ENCODE measurements at places on chromosomes 16 and 17.

GRCh38 chr17:81345228-81346089 lies 49.8 kb upstream of the BAHCC1 start:
- peak; percentile 42 for DNase-seq

DNA sequence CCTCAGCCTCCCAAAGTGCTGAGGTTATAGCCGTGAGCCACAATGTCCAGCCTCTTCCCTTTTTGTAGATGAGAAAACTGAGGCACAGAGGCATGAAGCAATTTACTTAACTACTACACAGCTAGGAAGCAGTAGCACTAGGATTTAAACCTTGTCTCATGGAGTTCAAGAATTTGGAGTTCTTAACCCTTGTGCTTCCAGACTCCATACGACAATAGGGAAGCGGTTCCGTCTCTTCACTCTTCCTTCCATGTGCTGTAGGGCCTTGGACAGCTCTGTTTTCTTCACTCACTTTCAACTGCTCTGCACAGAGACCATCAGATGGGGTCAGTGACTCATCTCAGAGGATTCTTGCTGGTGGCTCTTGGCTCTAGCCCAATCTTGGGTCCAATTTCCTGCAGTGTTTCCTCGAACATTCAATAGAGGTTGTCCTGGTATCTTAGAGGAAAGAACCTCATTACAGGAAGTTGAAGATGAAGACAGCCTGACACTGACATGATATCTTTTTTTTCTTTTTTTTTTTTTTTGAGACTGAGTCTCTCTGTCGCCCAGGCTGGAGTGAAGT lies 19.3 kb downstream of the ITGAL start:
- no peak for DNase-seq

DNA sequence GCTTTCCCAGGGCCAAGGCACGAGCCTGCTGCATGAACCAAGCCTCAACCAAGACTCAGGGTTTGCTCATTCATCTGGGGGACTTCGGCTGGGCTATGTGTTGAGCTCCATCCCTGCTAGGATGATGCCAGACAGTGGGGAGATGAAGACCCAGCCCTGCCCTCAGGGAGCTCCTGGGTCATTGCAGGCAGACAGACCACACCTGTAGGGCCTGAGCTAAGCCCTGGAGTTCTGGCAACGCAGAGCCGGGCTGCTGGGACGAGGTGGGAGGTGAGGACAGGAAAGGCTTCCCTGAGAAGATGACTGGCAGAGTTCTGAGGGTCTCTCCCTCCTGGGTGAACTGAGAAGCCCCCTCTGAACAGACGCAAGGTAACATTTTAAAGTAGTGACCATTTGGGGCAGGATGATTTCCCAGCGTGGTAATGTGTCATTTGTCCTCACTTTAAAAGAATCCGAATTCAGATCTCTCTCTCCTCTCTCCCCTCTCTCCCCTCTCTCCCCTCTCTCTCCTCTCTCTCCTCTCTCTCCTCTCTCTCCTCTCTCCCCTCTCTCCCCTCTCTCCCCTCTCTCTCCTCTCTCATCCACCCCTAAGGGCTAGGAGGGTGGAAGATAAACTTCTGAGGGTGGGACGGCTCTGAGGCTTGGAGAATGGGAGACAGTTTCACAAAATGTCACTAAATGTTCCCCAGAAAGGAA lies 98.4 kb downstream of the MGAT5B start:
- no peak for DNase-seq

DNA sequence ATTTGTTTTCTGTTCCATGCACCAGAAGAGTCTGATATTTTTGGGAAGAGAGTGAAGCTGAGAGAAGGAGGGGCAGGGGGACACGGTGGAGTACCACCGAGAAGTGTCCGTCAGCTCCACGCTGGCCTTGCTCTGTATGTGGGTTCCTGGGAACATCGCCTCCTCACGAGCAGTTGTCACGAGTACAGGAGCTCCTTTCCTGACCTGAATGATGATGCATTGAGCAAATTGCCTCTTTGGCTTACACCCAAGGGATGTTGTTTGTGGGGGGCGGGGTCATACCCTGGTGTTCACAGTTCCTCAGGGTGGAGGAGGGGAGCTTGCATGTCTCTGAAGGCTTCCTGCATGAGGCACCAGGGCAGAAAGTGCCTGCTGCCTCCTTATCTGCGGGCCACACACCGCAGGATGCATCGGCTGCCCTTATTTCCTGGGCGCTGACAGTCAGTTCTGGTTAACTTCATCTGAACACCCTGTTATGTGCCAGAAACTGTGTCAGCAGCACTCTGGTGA lies 36.2 kb downstream of the RGS9 start:
- no peak for DNase-seq

DNA sequence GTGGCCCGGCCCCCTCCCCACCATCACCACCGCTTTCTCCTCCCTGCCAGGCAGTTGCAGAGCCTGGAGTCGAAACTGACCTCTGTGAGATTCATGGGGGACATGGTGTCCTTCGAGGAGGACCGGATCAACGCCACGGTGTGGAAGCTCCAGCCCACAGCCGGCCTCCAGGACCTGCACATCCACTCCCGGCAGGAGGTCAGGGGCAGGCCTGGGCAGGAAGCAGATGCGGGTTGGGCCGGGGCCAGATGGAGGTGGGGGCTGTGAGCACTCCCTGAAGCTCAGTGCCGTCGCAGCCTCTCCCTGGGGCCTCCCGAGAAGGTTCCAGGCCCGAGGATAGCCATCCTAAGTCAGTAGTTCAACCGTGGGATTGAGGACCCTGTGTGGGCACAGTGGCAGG lies 14.2 kb upstream of the ADGRG3 start:
- DNase-seq, result no peak

DNA sequence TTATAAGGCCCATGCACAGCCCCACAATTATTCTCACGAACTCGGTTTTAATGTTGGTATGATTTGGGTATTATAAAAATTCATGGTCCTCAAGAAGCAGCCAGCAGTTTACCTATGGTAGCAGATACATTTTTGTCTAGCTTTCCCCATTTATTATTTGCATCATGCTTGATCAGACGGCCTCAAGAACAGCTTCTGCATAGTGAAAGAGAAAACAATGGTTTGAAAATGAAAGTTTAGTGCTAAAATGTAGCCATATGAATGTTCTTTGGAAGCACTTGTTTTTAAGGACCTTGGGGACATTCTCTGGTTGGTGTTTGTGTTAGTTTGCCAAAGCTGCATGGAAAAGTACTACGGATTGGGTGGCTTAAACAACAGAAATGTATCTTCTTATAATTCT lies 72.4 kb upstream of the CPHXL start:
- DNase-seq, result no peak

- DNase-seq, result no peak
These were observed 22.8 kb upstream of the UBE2I start for GRCh38 chr16:1286513-1287094.

DNA sequence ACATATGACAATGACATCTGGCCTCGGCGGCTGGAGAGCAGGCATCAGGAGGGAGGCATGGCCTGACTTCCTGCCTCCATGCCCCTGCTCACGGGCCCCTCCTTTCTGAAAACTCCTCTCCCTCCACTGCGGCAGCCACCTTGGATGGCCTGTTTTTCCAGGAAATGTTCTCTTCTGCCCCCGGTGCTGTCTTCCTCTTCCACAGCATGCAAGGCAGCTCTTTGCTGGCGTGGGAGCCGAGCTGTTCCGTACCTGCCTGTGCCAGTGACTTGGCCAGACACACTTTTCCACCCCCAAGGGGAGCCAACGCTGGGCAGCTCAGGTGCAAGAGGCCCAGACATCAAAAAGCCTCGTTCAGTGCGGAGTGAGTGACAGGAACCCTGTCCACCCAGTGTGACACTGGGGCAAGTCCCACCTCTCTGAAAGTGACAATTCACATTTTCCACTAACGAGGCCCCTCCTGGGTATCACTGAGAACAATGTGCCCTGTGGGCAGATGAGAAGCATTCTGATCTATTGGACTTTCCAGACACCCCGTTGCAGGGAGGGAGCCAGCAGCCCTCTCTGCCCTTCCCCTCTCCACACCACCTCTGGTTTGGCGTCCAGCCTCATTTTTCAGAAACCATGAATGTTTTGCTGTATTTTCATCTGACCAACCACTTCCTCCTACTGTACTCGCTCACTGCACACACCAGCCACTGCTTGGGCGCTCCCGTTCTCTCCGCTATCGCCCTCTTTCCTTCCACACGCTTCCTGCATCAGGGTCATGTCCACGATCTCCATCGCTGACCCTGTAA lies 31.2 kb downstream of the NSMCE1 start:
- no peak for DNase-seq

DNA sequence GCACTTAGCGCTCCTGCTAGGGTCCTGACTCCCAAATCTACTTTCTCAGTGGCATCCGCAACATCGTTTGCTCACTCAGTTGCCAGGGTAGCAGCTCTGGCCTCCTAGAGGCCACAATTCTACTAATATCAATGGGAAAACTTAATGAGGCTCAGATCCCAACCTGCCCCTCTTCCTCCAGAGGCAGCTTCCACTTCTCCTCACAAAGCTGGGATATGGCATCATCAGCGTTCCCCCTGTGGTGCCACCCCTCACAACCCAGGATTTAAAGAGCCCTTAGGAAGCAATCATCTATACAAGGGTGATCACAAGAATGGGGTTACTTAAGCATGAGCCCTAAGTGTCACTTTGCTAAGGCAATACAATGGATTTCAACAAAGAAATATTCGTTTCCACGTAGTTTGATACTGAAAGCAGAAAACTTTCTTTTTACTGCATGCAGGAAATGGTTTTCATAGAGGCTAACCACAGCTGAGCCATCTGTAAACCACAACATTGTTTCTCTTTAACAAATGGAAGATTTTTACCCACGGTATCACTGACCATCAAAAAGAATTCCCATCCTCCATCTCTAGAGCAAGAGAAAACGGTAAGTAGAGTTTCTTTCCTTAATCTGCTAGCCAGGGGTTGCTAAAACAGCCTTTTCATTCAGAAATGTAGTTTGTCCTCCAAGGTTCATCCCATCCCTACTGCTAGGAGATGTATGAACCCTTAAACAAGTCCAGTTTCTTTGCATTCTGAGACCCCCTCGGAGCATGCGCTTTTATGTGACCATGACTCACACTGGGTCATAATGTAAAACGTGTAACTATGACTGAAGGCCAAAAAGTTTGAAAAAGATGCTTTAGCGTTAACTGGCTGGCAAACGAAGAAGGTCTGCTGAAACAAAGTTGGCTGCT lies 68.3 kb upstream of the BCAR1 start:
- DNase-seq, result no peak

DNA sequence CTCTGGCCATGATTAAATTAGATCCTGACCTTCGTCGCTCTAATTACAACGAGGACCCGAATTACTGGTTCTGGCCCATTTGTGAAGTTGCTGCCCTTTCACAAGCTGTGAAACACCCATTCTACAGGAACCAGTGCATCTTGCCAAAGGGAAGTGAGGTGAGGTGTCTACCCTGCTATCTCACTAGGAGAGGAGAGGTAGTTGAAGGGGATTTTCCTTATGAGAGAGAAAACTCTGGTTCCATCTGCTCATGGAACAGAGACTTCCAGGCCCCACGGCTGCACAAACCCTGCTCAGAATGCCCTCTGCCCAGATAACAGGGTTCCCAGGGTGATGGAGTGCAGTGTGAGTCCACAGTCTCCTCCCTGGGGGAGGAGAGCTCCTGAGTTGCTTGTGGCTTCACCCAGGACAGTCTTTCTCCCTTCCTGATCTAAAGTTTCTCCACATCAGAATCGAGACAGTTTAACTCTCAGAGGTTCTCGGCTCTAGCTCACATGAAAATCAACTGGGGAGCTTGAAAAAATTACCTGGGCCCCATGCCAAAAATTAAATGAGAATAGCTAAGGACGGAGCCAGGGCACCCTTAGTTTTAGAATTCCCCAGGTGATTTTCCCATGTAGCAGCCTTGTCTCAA lies 7.8 kb upstream of the SSTR2 start:
- no peak for DNase-seq

DNA sequence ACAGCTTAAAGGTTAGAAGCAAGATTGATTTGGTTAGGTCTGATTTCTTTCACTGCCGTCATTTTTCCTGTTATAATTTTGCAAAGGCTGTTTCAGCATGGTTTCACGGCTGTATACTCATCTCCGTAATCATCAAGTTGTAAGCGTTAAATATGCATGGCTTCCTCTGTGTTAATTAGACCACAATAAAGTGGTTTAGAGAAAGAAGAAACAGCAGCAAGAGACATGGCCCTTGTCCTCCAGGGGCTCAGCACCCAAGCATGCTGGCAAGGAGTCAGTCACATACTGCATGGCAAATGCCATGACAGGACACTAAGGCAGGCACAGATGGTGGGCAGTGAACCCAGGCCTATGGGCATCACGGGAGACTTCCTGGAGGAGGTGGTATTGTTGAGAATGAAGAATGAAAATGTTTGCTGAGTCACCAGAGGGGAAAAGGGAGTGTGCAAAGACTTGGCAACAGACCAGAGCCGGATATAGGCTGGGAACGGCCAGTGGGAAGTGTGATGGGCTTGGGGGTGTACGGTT lies 61.4 kb upstream of the PLCG2 start:
- no peak for DNase-seq

GRCh38 chr17:56125830-56126819 lies 27.1 kb upstream of the ANKFN1 start:
- DNase-seq, result no peak

DNA sequence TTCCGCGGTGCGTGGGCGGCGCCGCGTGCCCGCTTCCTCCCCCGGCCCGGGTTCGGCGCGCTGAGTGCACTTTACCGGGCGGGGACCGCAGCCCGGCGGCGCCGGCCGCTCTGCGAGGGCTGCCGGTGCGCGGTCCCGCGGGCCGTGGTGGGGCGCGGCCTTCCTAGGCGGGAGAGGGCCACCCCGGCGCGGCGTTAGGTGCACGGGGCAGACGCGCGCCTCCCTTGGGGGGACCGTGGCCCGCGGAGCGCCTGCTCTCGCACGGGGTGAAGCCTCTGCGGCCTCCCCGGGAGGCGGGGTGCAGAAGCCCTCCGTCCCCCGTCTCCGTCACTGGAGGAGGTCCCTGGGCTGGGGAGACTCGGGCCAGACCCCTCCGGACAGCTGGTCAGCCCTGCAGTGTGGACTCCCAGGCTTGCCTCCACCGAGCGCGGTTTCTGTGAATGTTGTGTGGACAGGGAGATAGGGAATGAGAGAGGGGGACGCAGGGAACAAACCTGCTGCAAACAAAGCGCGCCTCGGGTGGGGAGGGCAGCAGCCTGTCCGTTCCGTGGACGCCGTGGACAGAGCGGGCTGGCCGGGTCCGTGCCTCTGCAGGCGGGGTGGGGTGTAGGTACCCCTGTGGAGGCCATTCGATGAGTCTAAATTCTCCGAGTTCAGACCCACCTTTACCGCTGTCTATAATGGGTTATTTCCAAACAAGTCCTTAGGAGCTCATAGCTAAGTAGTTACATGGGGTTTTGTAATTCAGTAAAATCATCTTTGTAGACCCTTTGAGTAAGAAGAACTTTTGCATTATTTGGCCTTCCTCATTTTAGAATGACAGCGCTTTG lies 721 bp downstream of the TBCD start:
- DNase-seq, result no peak

GRCh38 chr17:55062921-55063320 lies 94.4 kb downstream of the STXBP4 start:
- DNase-seq, result no peak

DNA sequence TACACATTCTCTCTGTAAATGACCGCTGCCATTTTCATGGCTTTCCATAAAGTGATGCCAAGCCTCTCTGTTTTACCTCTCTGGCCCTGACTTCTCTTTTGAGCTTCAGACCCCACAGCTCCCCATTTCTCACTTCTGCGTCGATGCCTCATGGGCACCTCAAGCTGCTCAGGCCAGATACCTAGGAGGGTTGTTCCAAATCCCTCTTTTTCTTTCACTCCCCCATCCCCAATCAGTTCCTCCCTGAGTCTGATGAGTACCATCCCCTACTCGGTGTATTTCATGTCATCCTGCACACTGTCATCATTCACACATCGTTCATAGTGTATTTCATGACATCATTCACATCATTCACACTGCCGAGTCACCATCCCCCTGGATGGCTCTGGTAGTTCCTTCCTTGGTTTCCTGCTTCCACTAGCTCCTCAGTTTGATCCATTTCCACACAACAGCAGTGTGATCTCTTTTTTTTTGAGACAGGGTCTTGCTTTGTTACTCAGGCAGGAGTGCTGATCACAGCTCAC lies 43.1 kb downstream of the NTN1 start:
- DNase-seq, result no peak
